Activated CD4-positive, alpha-beta memory T cell treated with anti-CD3 and anti-CD28 coated beads for 36 hours (primary cell): ENCODE measurements at places on chromosomes 16 and 17.
A peak's percentile ranks its signal among the peaks of the same experiment; 100 is the strongest.

DNA sequence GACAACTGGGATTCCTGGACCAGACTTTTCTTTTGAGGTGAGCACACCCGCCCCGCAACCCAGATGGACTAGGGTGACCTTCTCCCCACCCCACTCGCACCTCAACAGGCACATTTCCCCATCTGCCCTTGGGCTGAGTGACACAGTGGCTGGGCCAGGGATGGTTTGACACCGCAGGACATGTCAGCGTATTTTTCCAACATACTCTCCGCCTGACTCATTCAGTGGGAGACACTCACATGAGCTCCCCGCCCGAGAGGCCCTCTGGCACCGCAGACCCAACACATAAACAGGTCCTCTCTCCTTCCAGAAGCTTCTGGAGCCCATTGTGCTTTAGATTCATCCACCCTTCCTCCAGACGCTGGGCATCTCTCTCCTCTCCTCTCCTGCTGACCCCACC lies 69.4 kb downstream of the ZDHHC7 start:
- no peak overlapping the region for H3K27ac ChIP-seq
- no peak for DNase-seq
- H3K36me3 ChIP-seq: no peaks in the 10 kb centered on the region
- H3K4me1 ChIP-seq: no peaks in the 10 kb centered on the region

DNA sequence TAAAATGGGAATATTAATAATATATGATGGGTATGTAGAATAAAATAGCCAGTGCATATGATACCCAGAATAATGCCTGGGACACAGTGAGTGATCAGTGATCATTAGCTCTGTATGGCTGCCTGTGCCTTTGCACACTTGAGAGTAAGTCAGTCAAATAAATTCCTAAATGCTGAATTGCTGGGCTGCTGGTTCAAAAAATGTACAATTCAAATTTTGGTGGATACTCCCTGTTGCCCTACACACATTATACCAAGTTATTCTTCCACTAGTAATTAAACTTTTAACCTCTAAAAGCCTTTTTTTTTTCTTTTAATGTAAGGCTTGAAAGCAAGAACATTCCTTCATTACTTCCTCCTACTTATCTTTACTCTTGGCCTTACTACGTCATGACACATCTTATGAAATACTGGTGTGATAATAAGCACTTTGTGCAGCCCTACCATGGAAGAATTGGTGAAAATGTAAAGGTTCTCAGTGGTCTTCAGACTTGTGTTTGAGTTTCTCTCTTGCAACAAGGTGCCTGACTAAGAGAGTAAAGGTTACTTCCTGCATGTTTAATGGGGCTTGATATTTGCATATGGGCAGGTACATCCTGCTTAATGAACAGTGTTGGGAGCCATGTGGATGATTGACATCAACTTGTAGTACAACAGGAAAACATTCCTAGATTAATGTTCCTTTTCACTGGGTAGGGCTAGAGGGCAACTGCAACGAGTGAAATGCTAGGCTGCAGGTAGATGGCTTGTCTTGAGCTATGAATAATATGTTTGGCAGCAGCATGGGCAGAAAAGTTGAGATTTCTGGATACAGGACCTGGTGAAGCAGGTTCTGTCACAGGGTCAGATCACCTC lies 84.3 kb downstream of the PRKCA start:
- peaks cover 64% of the 10 kb centered on the region for H3K4me1 ChIP-seq
- peak overlapping the region; percentile 33 for H3K27ac ChIP-seq
- no peak for DNase-seq
- H3K4me3 ChIP-seq: no peak overlapping the region
- H3K27me3 ChIP-seq: no peaks in the 10 kb centered on the region

DNA sequence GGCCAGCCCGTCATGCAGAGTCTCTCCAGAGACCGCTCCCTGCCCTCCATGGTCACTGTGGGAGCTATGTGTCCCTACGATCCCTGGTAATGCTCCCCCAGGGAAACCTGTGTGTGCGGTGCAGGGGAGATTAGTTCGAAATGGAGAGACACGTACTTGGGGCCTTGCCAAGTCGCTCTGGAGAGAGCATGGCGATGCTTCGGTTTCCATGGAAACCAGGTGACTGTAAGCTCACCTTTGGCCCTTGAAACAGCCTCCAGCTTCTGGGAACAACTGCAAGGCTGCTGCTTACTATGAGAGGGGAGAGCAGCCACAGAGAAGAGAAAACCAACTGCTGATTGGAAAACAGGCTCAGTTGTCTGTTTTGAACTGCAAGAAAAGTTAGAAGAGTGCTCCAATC lies 879.7 kb upstream of the EEF2KMT start:
- H3K36me3 ChIP-seq: no peaks in the 10 kb centered on the region
- H3K4me1 ChIP-seq: no peaks in the 10 kb centered on the region
- no peaks in the 10 kb centered on the region for H3K27me3 ChIP-seq
- no peak overlapping the region for H3K4me3 ChIP-seq

DNA sequence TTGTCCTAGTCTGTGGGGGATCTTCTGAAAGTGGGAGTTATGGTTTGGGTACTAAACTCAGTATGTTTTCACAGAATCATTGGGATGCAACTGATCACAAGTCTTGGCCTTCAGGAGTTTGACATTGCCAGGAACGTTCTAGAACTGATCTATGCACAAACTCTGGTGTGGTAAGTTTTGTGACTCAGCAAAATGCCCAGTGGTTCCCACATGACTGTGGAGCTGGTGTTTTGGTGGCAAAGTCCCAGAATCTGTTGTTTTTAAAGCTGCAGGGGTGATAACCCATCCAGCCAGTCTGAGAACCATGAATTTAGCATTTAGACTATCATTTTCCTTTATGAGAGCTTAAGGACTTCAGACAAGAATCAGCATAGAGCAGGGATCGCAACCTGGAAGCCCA lies 40.6 kb downstream of the GDE1 start:
- H3K4me3 ChIP-seq: no peak overlapping the region
- no peaks in the 10 kb centered on the region for H3K27me3 ChIP-seq
- H3K4me1 ChIP-seq: no peaks in the 10 kb centered on the region
- no peak overlapping the region for H3K27ac ChIP-seq
- DNase-seq: no peak

DNA sequence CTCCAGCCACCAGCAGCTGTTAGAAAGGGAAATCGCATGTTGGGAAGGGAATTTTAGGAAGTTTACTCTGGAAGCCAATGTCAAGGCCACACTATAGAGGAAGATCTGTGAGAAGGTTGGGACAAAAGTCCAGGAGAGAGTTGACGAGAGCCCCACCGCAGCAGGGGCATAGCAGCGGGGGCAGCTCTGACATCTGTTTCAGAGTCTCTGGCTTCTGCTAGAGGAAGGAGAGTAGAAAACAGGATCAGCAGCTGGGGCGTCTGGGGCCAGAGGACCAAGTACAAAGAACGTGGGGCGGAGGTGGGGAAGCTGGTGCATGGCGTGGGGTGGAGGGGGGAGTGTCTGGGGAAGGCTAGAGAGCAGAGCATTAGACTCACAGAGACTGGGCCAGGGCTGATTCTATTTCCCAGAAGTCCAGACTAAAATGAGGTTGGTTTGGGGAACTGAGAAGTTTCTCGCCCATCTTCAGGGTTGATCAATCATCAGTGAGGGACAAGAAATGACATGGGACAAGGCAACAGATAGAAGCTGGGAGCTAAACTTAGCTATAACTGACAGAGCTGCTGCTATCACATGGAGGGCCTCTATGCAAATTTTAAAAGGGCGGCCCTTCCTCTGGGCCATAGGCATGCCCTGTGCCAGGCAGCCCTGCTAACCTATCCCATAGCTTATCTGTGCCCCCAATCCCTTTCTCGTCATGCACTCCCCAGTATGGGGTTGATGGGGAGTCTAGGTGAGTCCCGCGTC lies 1.2 kb downstream of the RABEP2 start:
- peaks cover 9% of the 10 kb centered on the region for H3K4me1 ChIP-seq
- H3K27ac ChIP-seq: no peak overlapping the region
- peaks cover 9% of the 10 kb centered on the region for H3K36me3 ChIP-seq
- H3K4me3 ChIP-seq: peak overlapping the region; percentile 20

- no peaks in the 10 kb centered on the region for H3K27me3 ChIP-seq
- H3K4me3 ChIP-seq: no peak overlapping the region
- DNase-seq: no peak
- no peaks in the 10 kb centered on the region for H3K4me1 ChIP-seq
These were observed 20.3 kb downstream of the GSE1 start for GRCh38 chr16:85633438-85633743.
